ENCODE measurements at places on chromosomes 5 and 9. TPM values are rescaled to one million over a fixed set of nuclear protein-coding genes. Genes with fewer than 3 reads are reported as not detected.

DNA sequence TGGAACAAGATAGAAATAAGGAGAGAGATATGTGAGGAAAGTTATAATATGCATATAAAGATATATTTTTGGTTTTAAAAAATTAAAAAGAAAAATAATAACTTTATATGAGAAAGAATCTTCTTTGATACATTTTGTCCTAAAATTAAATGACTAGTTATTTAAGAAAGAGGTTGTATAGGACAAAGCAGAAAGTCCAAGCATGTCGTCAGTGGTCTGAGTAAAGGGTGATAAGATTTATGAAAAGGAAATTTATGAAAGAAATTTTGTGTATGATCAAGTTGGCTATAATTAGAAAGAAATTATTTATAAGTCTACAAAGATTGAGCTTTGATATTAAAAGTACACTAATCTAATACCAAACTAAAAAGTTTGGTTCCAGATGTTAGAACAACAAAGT lies 32.0 kb downstream of the GTF3C4 start:
- no peak for DNase-seq

- no peak for DNase-seq
These were observed 7.0 kb downstream of the MAMDC4 start for GRCh38 chr9:136858844-136859757.

DNA sequence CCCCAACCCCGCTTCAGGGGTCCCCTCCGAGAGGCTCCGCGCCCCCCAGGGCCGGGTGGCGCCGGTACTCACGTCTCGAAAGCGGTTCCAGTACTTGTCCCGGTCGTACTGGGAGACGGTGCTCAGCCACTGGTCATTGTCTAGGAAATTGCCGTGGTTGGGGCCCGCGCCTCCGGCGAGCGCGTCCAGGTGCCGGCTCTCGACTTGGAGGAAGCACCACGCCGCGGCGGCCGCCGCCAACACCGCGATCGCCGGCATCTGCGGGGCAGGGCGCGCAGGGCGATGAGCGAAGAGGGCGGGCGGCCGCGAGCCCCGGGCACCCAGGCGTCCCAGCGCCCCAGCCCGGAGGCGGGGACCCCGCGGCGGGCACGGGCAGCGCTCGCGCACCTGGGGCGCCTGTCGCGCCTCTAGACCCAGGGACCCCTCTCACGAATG lies 808 bp downstream of the SPOCK1 start:
- no peak for DNase-seq

GRCh38 chr5:107486489-107486888 lies 184.2 kb downstream of the EFNA5 start:
- no peak for DNase-seq

CCDC183 gene
- 1.6 TPM for total RNA-seq

TMEM232 gene
- total RNA-seq = 1.4 TPM

CAPSL gene
- total RNA-seq = not detected

SPARC gene
- total RNA-seq = 517 TPM

OR1Q1 gene
- total RNA-seq = not detected

HOMER1 gene
- 51.6 TPM for total RNA-seq

C7 gene
- 346 TPM for total RNA-seq

Data from Right ventricle myocardium inferior (tissue), 1 donor.